Cerebellar nuclear complex (tissue), 1 donor: ENCODE measurements at places on chromosomes 1 and 21.

DNA sequence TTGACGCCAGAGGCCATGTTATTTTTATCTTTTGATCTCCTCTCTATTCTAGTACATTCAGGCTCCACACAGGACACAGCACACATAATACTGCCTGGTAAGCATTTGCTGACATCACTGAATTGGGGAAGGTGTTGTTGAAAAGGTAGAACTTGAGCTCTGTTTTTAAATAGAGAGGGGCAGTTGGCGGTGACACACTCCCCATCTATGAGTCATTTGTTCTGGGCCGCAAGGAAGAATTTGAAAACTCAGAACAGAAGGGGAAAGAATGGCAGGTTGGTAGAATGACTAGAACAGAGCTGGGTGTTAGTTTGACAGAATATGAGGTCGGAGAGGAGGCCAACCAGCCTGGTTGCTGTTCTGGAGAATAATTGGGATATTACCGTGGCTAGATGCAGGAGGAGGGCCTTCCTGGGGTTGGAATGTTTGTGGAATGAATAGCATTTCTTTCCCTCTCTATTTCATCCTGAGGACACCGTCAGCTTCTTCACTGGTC lies 52.1 kb upstream of the ERRFI1 start:
- DNase-seq: no peak

- DNase-seq: no peak
Measured at GRCh38 chr1:66576645-66577044, 42.7 kb downstream of the SGIP1 start.

GRCh38 chr1:7669559-7670311 lies 101.4 kb upstream of the VAMP3 start:
- no peak for DNase-seq

- no peak for DNase-seq
Measured at GRCh38 chr1:202164271-202165037, 4.1 kb upstream of the PTPN7 start.
